ENCODE measurements at places on chromosomes 3 and 15.
A peak's percentile ranks its signal among the peaks of the same experiment; 100 is the strongest.

DNA sequence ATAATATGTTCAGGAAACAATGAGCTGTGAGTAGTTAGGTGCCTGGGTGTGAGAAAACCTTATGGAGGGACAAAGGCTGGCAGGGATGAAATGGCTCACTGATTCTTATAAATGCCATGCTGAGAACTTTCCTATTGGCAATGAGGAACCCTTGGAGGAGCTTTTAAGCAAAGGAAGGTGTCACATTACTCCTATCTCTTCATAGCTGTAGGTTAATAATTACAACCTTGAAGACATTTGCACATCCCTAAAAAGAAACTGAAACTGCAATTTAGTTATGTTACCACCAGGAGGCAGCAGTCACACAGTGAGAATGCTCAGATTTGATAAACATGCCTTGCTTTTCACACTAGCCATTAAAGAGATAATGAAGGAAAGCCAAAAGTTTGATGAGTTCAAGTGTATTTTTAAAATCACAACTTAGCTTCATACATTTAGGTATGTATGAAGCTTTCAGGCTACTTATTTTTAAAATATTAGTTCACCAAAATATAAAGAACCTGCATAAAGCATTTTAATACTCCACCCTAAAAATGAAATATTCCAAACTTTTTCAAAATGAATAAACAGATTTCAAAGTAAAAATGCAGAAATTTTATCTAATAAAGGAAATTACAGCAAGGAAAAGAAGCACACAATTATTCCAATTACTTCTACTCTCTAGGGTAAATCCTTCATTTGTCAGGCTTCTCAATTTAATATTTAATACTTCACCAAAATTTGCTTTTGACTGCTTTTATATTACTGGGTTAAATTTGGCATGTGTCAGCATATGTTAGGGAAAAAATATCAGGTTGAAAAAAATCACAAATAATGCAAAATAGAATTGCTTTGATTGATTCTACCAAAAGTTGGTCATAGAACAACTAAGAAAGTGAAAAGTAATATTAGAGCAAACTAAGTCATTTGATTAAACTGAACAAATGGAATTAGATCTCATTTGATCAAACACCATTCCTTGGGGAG, 136.9 kb upstream of the SLC2A2 start:
- DNase-seq: peak; percentile 22

GRCh38 chr3:151395806-151396205, 11.3 kb upstream of the P2RY12 start:
- DNase-seq: no peak

DNA sequence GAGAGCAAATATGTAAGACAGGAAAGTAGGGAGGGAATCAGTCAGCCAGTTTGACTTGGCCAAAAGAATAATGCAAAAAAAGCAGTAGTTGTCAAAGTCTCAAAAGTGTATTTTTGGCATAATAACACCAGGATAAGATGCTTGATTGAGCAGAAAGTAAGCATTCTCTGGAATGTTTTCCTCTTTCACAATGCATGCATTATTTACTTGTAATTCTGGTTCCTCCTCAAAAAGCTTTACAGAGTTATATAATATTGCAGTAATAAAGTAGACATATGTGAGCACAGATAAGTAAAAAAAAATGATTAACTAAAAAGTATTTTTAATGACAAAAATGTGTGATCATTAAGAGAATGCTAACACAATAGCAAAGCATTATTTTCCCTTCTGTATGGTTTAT, 285.9 kb upstream of the BCHE start:
- no peak for DNase-seq

- DNase-seq: no peak
Observed at GRCh38 chr3:106342386-106342785, 473.6 kb upstream of the CBLB start.

GRCh38 chr15:39301589-39301999, 279.3 kb upstream of the THBS1 start:
- DNase-seq: no peak

- DNase-seq: no peak
Observed at GRCh38 chr3:197478746-197479668, 76.8 kb downstream of the BDH1 start.

GRCh38 chr3:117842086-117842485, 1132.5 kb downstream of the TUSC7 start:
- no peak for DNase-seq

DNA sequence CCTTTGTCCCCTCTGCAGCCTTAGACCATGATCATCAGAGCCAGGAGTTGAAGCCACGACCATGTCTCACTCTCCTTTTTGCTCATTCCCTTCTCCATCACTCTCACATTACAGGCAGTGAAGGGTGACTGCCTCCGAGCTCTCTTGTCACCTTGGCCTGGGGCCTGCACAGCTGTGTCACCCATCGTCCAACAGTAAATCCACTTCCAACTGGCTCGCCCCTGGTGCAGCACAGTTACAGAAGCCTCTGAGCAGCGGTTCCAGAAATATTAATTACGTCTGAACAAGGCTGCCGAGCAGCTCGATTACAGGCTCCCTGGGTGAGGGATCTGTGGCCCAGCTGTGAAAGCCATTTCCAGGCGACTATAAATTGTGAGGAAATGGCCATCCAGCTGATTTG, 528.2 kb downstream of the NR2F2 start:
- no peak for DNase-seq

GRCh38 chr3:187516446-187517185, 148.4 kb downstream of the RTP4 start:
- no peak for DNase-seq

DNA sequence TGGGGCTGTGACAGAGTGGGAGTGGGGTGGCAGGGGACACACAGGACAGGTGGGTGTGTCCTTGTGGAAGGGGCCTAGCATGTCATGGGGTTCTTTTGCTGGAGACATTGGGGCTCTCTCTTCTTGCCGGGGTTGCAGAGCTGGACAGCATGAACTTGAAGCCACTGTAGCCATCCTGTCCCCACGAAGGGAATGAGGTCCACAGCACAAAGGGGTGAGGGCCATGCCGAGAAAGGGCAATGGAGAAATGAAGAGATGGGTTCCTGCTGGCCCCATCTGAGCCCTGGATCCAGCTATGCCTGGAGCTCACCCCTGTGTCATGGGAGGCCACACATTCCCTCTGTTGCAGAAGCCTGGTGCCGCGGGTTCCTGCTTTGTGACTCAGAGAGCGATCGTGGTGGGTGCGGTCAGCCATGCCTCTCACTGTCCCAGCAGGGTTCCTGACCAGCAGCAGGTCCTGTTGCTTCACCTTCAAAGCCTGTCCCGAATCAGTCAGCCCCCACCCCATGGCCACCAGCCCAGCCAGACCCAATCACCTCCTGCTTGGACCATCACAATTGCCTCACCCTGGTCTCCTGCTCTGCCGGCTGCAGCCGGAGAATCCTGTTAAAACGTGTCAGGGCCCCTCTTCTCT, 50.0 kb downstream of the DNAJB8 start:
- peak; percentile 3 for DNase-seq

DNA sequence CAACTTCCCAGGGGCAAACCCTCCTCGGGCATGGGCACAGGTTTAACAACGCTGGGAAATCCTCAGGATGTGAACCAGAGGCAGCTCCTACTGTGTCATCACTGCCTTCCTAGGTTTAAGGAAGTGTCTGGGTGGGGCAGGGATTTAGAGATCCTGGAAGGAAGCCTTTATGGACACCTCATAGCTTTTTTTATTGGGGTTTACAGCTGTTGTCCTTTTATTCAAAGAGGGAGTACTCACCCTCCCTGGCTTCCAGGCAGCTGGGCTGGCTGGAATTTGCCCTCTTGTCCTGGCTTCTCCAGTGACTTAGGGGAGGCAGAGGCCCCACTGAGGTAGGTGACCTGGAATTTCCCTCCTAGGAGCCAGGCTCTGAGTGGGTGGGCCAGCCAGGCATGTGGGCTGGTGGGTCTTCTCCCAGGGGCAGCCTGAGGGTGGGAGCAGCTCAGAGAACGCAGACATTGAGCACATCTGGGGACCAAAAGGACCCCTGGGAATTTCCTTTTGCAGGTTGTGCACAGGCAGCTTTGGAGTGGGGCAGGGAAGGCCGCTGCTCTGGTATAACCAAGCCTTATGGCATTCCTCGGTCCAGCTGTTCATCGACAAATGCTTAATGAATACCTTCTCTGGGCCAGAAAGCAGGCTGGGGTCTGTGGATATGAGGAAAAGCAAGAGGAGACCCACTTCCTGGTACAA, 13.5 kb upstream of the FAM3D start:
- DNase-seq: no peak

GRCh38 chr3:50708620-50709019, 33.9 kb downstream of the DOCK3 start:
- no peak for DNase-seq

- no peak for DNase-seq
Observed at GRCh38 chr3:72960812-72961518, 35.6 kb upstream of the PPP4R2 start.

- DNase-seq: no peak
Observed at GRCh38 chr15:51289290-51289689, 49.1 kb downstream of the CYP19A1 start.

- DNase-seq: no peak
Observed at GRCh38 chr3:65473736-65474135, 565.0 kb downstream of the MAGI1 start.

DNA sequence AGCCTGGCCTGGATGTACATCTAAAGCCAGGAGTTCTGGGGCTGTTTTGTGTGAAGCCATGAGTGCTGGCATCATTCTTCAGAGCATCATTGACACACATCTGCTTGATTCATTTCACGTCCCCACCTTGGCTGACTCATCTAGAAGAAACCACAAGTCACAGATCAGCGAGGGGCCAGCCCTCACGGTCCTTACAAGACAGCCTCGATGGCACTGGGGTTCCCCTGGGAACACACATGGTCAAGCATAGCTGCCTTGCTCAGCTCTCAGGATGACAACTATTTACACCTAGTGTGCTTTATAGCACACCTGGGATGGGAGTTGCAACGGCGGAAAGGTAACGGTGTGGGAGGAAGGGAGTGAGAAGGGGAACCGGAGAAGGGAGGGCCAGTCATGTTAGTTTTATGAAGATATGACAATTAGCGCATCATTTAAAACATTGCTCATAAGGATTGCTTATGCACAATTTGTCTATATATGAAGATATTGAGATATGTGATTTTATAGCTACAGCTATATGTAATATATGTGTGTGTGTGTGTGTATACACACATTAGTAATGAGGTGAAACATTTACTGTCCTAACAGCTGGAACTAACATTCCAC, 227.1 kb downstream of the RPLP1 start:
- no peak for DNase-seq

GRCh38 chr3:33360136-33360825, 79.9 kb downstream of the UBP1 start:
- DNase-seq: no peak

DNA sequence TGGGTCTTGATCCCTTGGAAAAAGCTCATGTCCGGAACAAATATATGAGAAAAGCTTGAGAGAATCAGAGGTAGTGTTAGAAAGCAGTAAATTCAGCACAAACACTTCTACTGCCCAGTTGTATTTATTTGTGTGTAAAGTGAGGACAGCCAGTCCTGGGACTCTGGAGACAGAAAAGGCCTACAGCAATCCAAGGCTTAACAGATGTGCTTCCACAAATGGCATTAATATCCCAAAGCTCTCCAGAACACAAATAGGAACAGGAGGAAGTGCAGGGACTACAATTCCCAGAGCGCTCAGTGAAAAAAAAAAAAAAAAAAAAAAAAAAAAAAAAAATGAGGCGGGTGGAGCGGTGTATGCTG, 390 bp upstream of the AP2M1 start:
- DNase-seq: no peak

- no peak for DNase-seq
Observed at GRCh38 chr3:56725175-56725574, 42.1 kb upstream of the TASOR start.

DNA sequence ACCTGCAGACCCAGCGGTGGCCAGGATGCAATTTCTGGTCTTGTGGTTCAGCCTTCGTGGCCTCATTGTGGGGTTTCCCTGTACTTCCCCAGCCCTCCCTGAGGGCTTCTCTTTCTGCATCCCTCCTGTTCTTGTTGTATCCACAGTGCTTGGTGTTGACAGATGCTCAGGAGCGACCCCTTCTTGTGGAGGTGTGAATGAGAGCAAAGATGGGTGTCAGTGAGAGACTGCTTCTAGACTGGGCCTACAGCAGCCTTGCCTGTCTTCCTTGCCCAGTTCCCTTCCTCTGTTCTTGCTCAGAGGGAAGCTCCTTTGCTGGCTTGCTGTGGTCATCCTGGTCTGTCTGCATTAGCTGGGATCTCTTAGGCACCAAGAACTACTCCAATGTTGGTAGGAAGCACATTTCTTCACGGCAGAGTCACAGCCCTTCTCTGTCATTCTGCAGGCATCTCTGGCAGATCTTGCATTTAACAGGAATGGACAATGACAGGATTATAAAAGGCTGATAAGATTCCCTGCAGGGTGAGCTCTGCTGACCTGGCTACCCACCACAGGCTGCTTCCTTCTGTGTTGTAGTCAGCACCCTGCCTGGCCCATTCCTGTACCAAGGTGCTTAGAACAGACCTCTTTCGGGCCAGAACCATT, 317.8 kb upstream of the C2CD4B start:
- DNase-seq: no peak

DNA sequence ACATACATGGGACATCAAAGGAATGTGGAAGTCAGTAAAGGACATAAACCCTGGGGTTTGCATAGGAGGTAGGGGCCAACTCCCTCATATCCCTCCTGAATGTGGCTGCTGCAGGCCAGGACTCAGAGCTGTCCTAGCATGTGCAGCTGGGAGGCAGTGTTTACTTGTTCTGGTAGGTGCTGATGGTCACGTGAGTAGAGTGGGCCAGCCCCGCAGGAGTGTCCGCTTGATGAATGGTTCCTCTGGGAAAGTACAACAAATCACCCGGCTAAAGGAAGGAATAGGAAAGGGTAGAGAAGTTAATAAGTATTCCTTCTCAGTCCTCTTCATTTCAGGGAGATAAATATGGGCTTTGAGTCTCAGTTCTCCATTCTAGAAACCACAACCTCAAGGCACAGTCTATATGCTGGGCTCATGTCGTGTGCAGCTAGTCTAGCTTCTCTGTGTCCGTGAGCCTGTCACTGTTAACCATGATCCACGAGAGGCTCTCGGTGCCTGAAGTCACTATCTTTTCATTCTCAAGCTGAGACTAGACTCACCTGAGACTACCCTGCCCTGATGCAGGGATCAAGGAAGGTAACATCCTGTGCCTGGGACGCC, 17.9 kb downstream of the RIOX2 start:
- no peak for DNase-seq

DNA sequence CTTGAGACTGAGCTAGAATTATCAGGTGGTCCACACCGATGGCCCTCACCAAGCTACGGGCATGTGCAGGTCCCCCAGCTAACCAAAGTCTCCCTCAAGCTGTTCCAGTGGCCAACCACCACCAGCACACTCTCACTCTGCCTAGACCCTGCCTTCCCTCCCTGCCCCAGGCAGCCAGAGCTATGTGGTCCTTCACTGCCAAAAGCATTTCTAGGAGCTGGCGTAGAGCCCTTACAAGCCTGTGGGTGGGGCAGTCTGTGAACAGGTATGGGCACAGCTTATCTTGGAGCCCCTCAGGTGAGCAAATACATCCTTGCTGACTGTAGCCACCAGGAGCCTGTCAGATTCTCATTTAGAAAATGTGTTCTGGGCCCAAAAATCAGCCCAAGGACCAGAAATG, 159.8 kb upstream of the PPP2R3A start:
- no peak for DNase-seq

GRCh38 chr3:108527817-108528216, 17.4 kb upstream of the MYH15 start:
- no peak for DNase-seq

Measured in bone marrow (tissue), 2 donors.